ENCODE measurements at places on chromosomes 4 and X. TPM values are rescaled to one million over a fixed set of nuclear protein-coding genes. Genes with fewer than 3 reads are reported as not detected.

CT55 gene
- 0.34 TPM for total RNA-seq

TMEM154 gene
- 2.6 TPM for total RNA-seq

SPANXA1 gene
- not detected for total RNA-seq

RS1 gene
- not detected for total RNA-seq

BDH2 gene
- total RNA-seq, result 4.6 TPM

COL25A1 gene
- total RNA-seq, result 0.74 TPM

ASB12 gene
- not detected for total RNA-seq

VCX2 gene
- not detected for total RNA-seq

HTN1 gene
- total RNA-seq, result not detected

GLRA2 gene
- not detected for total RNA-seq

- no peak for DNase-seq
Observed at GRCh38 chr4:170001011-170001744, 25.0 kb downstream of the MFAP3L start.

- no peak for DNase-seq
Observed at GRCh38 chr4:108384544-108384943, 215.8 kb upstream of the LEF1 start.

GRCh38 chr4:100391863-100392262, 126.0 kb downstream of the EMCN start:
- DNase-seq, result no peak

DNA sequence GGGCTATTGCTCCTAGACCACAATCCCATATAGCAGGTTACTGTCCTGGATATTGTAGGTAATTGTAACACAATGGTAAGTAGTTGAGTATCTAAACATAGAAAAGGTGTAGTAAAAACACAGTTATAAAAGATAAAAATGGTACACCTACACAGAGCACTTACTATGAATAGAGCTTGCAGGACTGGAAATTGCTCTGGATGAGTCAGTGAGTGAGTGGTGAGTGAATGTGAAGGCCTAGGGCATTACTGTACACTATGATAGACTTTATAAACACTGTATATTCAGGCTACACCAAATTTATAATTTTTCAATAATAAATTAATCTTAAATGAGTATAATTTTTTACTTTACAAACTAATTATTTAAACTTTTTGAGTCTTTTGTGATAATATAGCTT, 425.7 kb downstream of the PABPC4L start:
- peak; percentile 12 for DNase-seq

GRCh38 chr4:80918004-80918403, 112.5 kb upstream of the BMP3 start:
- no peak for DNase-seq

DNA sequence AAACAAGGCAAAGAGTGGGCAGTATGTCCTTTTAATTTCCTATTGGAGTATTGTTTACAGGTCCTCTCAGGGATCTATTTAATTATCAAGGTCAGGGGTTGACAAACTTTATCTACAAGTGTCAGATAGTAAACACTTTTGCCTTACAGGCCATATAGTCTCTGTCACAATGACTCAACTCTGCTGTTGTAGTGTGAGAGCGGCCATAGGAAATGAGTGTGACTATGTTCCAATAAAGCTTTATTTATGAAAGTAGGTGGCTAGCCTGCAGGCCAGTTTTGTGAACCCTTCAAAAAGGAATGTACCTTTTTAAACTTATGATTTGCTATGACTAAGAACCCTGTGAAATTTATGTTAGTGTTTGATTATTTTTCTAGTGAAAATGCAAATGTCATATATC, 156.1 kb downstream of the GPAT3 start:
- DNase-seq, result peak; percentile 1

GRCh38 chrX:135489542-135489941, 30.9 kb upstream of the INTS6L start:
- no peak for DNase-seq

GRCh38 chr4:25182937-25183336, 22.7 kb upstream of the SEPSECS start:
- DNase-seq, result no peak

DNA sequence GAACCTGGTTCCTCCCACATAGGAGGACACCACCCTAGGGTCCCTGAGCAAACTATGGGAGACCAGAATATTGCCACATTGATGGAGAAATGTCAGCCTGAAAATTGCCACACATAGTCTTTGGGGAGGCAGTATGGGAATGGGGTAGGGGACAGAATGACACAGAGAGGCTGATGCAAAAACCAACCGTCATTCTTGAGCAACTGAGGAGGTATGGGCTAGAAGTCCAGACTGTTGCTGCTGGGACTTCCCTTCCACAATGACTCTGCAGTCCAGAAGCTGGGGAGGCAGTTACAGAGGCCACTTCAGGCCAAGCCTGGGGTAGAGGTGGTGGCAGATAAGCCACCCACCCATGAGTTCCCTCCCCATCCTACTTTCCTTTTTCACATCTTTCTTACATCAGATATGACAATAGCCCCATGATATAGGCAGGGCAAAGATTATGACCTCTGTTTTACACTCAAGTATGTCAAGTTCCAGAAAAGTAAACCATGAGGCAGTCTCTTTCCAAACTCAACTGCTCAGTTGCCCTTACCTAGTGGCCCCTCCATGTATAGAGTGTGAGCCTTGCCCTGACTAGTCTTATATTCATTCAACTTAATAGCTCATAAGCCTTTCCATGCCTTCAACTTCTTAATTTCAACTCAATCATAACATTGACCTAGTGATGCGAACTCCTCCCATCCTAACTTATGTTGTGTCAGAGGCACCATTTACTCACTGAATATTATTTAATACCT, 41.7 kb downstream of the VSIG4 start:
- DNase-seq, result no peak

- no peak for DNase-seq
Observed at GRCh38 chr4:128347175-128347868, 59.7 kb upstream of the PGRMC2 start.

DNA sequence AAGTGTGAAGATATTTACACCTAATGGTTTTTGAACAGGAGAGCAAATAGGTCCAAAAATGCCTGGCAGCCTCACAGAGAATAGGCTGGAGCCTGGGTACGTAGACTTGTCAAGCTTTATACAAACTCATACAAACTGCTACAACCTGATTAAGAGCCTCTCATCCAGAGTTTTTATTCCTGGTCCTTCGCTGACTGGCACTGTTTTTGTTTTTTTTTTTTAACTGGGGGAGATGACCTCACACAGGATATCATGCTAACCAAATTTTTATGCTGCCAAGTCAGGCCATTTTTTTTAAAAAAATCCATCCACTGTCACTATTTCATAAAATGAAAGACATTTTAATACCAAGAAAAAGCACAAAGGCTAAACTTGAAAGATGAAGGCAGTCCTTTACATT, 1.9 kb downstream of the FAM114A1 start:
- no peak for DNase-seq

DNA sequence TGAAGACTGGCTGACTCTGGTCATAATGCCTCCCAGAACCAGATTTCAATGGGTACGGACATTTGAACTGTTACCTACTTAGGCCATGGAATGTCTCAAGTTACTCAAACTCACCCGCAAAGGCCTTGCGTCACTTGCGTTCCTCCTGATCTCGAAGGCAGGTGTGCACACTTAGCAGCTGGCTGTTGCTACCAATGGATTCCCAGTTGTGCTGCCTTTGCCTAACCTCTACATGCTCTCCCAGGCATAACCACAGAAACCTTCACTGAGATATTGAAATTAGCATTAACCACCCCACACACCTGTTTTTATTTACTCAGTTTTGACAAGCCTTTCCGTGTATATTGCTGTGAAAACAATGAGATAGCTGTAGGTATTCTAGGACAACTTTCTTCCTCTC, 2.8 kb downstream of the ERVMER34-1 start:
- DNase-seq, result no peak

- DNase-seq, result no peak
Observed at GRCh38 chr4:100736641-100737451, 219.0 kb upstream of the EMCN start.

GRCh38 chrX:149648932-149649331, 17.3 kb upstream of the TMEM185A start:
- DNase-seq, result no peak

DNA sequence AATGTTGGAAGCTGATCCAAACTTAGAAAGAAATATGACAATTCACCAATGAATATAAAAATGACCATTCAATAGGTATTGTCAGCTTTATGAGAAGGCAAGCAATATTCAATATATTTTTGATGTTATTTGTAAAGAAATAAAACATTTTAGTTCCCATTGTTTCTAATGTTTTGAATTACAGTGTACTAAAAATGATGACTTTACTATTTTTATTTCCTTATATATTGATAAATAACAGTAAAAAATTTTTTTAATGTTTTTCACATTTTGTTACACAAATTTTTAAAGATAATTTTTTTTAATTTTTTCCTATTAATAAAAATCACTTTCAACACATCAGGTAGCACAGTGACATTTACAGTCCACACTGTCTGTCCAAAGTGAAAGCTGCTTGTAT, 565.5 kb upstream of the FAM241A start:
- no peak for DNase-seq
